ENCODE measurements at places on chromosomes 3 and 15. TPM values are rescaled to one million over a fixed set of nuclear protein-coding genes. Genes with fewer than 3 reads are reported as not detected.

Gene CFAP44
- 2.1 TPM for polyA plus RNA-seq

Gene FSTL1
- polyA plus RNA-seq, result 134 TPM

Gene RTP3
- not detected for polyA plus RNA-seq

Gene ARGFX
- not detected for polyA plus RNA-seq

Gene ZDHHC19
- 1.9 TPM for polyA plus RNA-seq

Gene KBTBD13
- polyA plus RNA-seq, result 6.9 TPM

Gene TMEM266
- polyA plus RNA-seq, result not detected

Gene CPLX3
- 13.3 TPM for polyA plus RNA-seq

Gene CLRN1
- polyA plus RNA-seq, result not detected

Gene UROC1
- not detected for polyA plus RNA-seq

Gene MME
- polyA plus RNA-seq, result 2.5 TPM

Gene RARRES1
- 25.5 TPM for polyA plus RNA-seq

DNA sequence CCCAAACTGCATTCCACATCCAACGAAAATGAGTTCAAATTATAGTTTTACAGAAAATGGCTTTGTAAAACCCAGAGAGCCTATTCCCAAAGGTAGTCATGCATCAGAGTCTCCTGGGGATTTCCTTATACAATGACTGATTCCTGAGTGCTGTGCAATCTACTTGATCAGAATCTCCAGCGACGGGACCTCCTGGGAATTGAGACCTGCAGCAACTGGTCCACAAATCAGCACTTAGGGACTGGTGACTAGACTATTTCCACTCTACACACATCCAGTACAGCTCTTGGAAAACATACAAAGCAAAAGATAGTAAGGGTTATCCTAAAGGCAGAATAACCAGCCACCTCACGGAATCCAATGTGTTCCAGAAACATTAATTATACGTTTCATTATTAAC lies 871.0 kb upstream of the CFAP20DC start:
- DNase-seq, result no peak

GRCh38 chr15:70277556-70277955 lies 179.8 kb upstream of the TLE3 start:
- DNase-seq, result no peak

GRCh38 chr3:46272028-46272451 lies 29.8 kb downstream of the CCR3 start:
- no peak for DNase-seq

GRCh38 chr3:142586803-142587406 lies 8.4 kb upstream of the ATR start:
- no peak for DNase-seq

DNA sequence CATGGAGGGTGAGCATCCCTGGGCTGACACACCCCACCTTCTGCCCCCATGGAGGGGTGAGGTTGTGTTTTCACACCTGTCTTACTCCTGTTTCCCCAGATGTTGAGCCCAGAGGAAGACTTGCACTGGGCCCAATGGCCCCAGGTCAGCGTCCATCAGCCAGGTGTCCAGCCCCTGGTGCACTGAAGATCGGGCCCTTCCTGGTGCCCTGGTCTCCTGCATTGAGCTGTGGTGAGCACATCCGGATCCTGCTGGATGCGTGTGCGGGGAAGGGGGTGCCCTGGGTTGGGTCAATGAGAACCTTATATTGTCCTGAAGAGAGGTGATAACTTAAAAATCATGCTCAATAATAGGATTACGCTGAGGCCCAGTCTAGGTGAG lies 227.3 kb downstream of the SNRPN start:
- no peak for DNase-seq

- no peak for DNase-seq
These were observed 181.0 kb upstream of the FEZF2 start for GRCh38 chr3:62554264-62554799.

GRCh38 chr3:14798231-14798630 lies 20.5 kb upstream of the FGD5 start:
- DNase-seq, result no peak

GRCh38 chr3:131596884-131597283 lies 94.1 kb upstream of the MRPL3 start:
- no peak for DNase-seq

GRCh38 chr15:93384886-93385285 lies 295.9 kb upstream of the RGMA start:
- DNase-seq, result no peak

- no peak for DNase-seq
These were observed 42.9 kb upstream of the LRRFIP2 start for GRCh38 chr3:37217098-37217849.

- DNase-seq, result no peak
These were observed 52.3 kb downstream of the KBTBD12 start for GRCh38 chr3:127967316-127967715.

- DNase-seq, result peak; percentile 79
These were observed 55.4 kb downstream of the EOMES start for GRCh38 chr3:27666708-27667107.

- DNase-seq, result peak; percentile 27
These were observed 1.8 kb downstream of the DAPK2 start for GRCh38 chr15:64044300-64045100.

DNA sequence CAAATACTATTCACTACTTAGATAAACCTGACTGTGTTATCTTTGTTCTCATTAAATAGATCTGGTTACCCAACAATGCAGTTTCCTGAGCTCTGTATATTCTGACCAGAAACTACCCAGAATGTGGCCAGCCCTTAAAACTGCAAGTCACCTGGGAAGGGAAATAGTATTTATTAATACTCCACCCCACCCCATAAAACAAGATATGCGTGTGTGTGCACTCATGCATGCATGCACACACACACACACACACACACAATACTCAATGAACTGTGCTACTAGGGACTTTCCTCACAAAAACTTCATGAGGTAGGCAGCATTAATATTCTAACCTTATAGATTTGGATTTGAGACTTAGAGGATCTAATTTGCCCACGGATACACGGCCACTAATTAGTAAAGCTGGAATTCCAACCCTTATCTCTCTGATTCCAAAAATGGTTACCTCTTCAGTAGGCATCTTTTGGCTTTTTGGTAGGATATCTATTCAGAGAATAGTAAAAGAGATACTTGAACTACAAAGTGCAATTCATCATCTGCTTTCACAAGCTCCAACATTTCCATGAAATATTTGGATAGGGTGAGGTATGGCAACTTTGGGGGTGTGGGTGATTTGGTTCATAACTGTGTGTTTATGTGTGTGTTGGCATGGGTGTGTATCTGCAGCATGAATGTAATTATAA lies 197.0 kb upstream of the CFAP20DC start:
- no peak for DNase-seq

- no peak for DNase-seq
These were observed 2.6 kb downstream of the GMPS start for GRCh38 chr3:155872904-155873646.

DNA sequence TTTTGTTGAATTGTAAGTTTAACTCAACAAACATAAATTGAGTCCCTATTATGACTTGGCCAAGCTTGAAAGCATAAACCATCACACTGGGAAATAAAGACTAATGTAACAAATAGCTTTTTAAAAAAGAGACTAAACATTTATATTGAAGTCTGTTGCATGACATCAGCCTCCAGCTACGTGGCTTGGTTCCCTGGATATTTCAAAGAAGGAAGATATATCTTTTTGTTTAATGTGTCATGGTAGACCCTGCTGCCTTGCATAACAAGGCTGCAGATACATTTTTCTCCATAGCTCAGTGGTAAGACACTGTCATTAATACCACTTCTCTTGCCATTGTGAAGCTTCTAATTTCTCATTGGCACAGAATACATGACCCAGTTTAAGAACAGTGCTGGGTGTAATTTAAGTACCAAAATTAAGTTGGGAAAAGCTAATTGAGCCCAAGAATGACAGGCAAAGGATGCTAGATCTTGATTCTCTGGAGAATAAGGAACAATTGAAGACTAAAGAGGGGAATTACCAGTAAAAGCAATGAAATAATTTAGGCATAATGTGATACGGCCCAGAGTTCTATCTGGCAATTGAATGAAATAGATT lies 14.0 kb downstream of the RCN2 start:
- no peak for DNase-seq

DNA sequence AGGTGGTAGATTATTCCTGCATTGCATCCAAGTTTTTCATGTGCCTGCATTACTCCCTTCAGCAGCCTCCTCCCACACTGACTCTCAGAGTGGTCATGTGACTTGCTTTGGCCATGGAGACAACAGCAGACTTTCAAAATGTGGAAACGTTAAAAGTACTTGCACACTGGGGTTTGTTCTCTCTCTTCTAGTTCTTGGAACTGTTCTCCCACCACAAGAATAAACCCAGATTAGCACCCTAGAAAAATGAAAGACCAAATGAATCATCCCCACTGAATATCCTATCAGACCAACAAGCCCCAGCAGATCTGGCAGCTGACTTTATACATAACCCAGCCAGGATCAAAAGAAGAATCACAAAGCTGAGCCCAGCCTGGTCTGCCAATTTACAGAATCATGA lies 398.5 kb downstream of the VPS13C start:
- no peak for DNase-seq

DNA sequence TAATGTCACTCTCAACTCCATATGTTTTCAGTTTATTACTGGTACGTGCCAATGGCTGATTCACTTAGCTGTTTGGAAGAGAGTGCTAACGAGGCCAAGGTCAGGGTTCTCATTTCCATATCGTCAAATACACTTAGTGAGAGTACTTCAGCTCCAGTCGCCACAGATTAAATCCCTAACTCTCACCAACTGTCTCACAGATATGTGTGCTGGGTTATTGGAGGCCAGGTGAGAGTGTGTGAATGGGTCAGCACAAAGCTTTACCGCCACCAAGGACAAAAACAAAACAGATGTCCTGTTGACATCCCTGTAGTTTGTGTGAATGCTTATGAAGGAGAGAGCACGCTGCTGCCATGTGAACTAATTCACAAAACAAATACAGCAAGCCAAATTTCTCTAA lies 133.5 kb upstream of the TBL1XR1 start:
- no peak for DNase-seq

GRCh38 chr3:197298341-197298944 lies at the start of gene DLG1:
Gene DLG1 (minus strand): TSS chr3:197298612. CDS start chr3:197297204, 1,408 bp downstream.
- peak; percentile 96 for DNase-seq

DNA sequence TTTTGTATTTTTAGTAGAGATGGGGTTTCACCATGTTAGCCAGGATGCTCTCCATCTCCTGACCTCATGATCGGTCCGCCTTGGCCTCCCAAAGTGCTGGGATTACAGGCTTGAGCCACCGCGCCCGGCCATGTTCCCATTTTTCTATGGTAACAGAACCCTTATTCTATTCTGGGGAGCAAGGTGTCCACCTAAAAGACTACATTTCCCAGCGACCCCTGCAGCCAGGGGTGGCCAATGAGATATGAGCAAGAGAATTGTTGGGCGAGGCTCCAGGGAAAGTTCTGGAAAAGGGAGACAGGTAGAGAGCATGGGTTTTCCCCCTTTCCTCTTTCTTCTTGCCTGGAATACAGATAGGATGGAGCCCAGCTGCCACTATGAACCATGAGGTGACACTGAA lies 96.9 kb downstream of the LINGO1 start:
- DNase-seq, result no peak
